ENCODE measurements at places on chromosomes 6 and 20.

DNA sequence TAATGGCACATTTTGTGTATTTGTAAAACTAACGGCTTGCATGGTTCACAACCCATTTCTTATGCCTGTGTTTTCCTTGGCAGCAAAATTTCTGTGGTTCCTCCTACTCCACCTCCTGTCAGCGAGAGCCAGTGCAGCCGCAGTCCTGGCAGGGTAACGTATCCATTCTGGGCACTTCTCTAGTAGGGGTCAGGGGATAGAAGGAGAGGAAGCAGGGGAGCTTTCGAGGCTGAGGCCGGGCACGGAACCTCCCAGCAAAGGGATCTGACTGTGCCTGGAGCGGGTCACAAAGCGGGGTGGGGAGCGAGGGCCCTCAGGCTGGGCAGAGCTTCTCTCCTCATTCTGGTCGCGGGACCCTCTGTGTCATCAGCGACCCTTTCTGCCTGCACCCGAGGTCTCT lies 58.4 kb downstream of the SYTL3 start:
- no peak for DNase-seq

GRCh38 chr6:56899753-56900152 lies 55.2 kb upstream of the BEND6 start:
- no peak for DNase-seq

GRCh38 chr20:58989196-58989595 lies 8.1 kb downstream of the NELFCD start:
- no peak for DNase-seq

GRCh38 chr20:45406260-45407066 lies 1.6 kb upstream of the DBNDD2 start:
- peak; percentile 21 for DNase-seq

DNA sequence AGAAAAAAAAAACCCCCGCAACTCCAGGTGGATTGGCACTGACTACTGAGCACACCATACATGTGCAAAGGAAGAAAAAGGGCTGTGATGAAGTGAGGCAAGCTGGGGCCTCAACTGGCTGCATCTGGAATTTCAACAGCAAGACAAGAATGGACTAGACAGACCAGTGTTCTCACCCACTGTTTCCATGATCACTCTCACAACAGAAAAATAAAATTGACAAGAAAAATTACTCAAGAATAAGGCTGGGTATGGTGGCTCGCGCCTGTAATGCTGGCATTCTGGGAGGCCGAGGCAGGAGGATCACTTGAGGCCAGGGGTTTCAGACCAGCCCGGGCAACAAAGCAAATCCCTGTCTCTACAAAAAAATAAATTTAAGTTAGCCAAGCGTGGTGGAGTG lies 18.8 kb downstream of the ZNF217 start:
- no peak for DNase-seq

DNA sequence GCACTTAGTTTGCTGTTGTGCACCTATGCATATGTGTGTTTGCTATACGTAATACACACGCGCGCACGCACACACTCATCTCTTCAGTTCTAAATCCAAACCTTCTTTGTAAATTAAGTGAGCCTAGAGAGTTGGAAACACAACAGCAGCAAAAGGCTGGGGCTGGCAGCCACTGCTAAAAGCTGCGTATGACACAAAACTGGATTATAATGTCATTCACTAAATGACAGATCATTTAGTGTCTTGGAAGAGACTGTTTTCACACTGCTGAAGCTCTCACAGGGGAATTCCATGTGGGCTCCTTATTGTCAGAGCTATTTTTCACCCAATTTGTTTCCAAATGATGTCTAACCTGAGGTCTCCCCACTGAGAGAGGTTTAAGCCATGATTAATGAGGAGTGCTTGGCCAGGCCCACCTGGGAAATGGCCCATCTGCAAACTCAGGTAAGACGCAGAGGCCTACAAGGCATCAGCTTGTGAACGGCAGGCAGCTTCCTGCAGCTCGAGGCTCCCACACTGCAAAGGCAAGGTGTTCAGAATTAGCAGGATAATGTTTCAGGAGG lies 94.2 kb downstream of the OLIG3 start:
- DNase-seq: no peak

- no peak for DNase-seq
Observed at GRCh38 chr6:108706649-108707048, 141.6 kb upstream of the ARMC2 start.

DNA sequence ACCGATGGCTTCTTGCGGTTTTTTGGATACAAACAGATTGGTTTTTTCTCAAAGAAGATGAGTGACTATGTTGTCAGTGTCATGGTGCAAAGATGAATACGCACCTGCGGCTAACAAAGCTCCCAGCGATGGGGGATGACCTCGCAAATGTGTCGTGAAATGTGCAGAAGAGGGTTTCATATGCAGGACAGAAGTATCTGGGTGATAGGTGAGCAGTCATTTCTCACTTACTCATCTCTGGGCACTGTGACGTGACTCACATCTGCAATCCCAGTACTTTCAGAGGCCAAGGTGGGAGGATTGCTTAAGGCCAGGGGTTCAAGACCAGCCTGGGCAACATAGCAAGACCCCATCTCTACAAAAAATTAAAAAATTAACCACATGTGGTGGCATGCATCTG lies 216.3 kb downstream of the ERMARD start:
- DNase-seq: no peak

GRCh38 chr6:125346201-125346925 lies 44.6 kb upstream of the HDDC2 start:
- no peak for DNase-seq

DNA sequence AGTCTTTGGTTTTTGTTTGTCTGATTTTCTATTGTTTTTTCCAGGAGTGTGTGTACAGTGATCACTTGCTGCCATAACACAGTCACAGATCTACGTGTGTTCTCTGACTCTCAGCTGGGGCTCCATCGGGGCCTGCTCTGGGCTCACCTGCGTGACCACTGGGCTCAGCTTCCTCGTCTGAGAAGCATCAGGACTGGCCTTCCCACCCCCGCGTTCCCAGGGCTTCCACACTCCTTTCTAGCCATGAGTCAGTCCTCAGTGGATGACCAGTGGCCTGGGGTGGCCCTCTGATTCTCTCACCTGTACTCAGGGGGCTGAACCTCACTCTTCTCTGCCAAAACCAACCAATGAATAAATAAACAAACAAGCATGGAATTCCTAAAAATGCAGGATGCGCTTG lies 14.5 kb downstream of the THBS2 start:
- no peak for DNase-seq

GRCh38 chr6:40247516-40248115 lies 313.4 kb upstream of the MOCS1 start:
- DNase-seq: no peak

- no peak for DNase-seq
Observed at GRCh38 chr6:29656798-29657197, at the start of gene MOG. Gene MOG (plus strand): TSS chr6:29657092. CDS start chr6:29657210, 118 bp downstream.

GRCh38 chr20:60713396-60713795 lies 538.7 kb upstream of the CDH4 start:
- no peak for DNase-seq

DNA sequence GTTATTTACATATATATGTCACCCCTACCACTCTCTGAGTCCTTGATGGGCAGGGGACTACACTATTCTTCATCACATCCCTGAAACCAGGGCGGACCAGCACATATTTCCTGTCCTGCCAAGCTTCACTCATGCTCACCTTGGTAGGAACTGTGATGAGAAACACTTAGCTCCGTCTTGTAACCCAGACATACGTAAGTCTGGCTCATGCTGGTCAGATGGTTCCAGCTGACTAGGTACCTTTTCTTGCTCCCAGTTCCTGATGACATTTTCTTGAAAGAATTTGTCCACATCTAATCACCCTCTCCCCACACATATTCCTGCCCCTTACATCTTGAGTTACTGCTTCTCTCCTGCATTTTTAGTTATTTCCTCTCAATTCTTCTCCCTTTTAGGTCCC lies 122.2 kb upstream of the MYLIP start:
- no peak for DNase-seq

GRCh38 chr6:143059663-143060353 lies 881 bp upstream of the AIG1 start:
- no peak for DNase-seq

GRCh38 chr6:55047451-55048044 lies 126.8 kb upstream of the HCRTR2 start:
- no peak for DNase-seq

GRCh38 chr20:18138639-18139583 lies 1.2 kb downstream of the KAT14 start:
- no peak for DNase-seq

DNA sequence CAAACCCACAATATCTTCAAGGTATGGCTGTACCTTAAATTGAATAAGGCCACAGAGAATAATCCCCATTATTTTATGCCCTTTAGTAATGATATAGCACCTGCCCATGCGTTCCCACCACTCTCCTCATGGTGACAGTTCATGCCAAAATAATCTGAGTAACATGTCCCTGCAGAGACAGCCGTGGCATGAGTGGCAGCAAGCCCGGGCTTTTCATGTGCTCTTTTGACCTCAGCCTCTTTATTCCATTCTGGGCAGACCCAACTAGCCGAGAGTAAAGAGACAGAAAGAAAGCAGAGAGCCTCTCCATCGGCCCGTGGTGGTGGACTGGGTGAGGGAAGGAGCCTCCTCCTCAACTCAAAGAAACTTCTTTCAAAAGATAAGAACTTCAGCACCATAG lies 19.9 kb upstream of the POPDC3 start:
- no peak for DNase-seq

- DNase-seq: peak; percentile 15
Observed at GRCh38 chr6:32462609-32463008, 22.9 kb downstream of the HLA-DRA start.

DNA sequence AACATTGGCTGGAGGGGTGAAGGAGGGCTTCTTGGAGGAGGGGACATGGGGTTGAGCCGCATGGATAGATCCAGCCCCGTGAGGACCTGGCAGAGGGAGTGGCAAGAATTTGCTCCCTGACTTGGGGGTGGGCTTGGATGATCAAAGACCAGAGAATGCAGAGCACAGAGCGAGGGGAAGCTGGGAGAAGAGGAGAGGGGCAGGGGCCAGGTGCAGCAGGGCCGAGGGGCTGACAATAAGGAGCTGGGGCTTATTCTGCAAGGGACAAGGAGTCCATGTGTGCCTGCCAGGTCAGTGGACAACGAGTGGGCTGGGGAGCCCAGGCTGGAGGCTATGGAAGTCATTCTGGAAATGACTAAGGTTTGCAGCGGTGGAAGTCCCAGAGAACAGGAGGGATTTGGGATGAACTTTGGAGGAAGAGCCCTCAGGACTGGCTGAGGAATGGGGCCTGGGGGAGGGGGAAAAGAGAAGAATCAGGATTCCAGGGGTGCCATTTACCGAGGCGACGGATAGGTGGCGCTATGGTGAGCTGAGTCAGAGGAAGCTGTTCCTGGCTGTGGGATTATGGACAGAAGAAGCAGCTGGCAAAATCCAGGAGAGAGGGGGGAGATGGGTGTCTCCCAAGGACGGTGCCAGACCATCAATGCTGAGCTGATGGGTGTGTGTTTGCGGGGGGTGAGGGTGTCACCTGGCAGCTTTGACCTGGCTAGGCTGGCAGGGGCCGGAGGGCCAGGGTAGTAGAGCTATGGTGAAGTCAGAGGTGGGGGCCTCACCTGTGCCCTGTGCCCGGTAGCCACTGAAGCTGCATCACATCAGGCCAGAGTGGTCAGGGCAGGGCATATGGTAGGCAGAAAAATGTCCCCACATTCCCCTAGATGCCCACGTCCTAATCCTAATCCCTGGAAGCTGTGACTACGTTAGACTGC lies 7.8 kb downstream of the KCNG1 start:
- DNase-seq: no peak

GRCh38 chr6:5731435-5731834 lies 275.3 kb downstream of the NRN1 start:
- DNase-seq: no peak

- no peak for DNase-seq
Observed at GRCh38 chr20:1870792-1871550, 24.2 kb upstream of the SIRPA start.

DNA sequence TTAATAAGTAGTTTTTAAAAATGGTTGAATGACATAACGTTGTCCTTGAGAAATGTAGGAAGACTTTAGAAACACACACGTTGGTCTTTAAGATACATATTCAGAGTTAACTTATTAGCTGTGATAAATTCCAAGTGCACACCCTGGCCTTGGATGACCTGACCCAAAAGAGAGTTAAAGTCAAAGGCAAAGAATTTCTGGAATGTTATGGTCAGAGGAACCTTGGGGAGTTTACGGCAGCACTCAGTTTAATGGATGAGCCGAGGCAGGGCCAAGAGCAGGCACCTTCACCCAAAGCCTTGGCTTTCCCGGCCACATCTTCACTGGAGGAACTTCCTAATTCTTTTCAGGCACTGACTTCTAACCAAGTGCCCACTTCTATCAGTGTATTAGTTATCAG lies 200.5 kb downstream of the SMOC2 start:
- no peak for DNase-seq

DNA sequence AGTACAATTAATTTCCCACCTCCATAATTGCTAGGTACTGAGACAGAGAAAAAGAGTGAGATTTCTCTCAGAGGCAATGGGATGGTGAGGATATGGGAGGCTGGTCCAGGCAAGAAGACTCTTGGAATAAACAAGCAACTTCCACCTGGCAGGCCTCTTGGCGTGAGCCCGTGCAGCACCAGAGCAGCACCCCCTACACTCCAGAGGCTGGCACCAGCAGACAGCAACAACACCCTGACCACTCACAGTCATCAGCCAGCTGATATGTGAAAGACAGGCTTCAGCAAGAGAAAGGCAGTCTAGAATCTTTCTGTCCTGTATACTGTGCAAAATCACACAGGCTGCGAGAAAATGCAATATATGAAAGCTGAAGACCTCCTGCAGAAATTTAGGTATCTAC lies 59.7 kb downstream of the KIF13A start:
- DNase-seq: no peak

GRCh38 chr20:38982291-38982690 lies 20.1 kb downstream of the DHX35 start:
- DNase-seq: no peak

GRCh38 chr6:25330796-25331685 lies 51.9 kb downstream of the CARMIL1 start:
- no peak for DNase-seq

DNA sequence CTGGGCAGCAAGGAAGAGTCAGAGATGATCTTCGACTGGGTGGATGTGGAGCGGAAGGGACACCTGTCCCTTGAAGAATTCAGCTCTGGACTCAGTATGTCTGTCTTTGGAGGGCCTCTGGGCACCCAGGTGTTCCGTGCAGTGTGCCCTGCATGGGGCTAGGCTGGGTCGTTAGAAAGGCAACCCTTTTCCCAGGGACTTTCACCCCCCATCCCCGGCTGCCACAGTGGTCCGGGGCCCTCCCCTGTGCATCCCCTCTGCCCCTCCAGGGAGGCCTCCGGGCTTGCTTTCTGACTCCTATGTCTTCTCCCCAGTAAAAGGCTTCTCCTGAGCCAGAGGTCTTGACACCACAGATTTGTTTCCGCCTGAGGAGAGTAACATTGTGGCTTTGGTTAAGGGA lies 16.2 kb downstream of the RAB44 start:
- no peak for DNase-seq

- DNase-seq: no peak
Observed at GRCh38 chr6:99409672-99410071, 15.4 kb downstream of the PNISR start.

DNA sequence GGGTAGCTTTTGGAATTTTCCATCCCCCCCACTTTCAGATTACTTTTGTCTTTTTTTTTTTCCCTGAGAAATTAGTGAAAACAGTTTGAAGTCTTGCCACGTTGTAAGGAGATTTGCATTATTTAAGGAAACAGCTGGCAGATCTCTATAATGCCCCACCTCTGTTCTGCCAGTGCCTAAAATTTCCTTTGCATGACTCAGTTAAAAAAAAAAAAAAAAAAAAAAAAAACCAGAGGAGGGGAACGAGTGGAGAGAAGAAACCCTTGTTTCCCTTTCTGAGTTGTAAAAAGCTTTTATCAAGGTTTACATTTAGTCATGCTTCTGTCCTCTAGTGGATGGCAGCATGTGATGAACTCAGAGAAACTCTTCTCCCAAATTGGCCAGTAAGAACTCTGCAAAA lies 33.5 kb downstream of the CARMIL1 start:
- no peak for DNase-seq
